Tongue (tissue), 3 donors: ENCODE measurements at places on chromosomes 11 and 22.
A peak's percentile ranks its signal among the peaks of the same experiment; 100 is the strongest.

GRCh38 chr11:43737201-43737590, 56.7 kb downstream of the HSD17B12 start:
- no peak for DNase-seq

- DNase-seq, result no peak
These were observed 57.0 kb downstream of the PRMT3 start for GRCh38 chr11:20444535-20444934.

DNA sequence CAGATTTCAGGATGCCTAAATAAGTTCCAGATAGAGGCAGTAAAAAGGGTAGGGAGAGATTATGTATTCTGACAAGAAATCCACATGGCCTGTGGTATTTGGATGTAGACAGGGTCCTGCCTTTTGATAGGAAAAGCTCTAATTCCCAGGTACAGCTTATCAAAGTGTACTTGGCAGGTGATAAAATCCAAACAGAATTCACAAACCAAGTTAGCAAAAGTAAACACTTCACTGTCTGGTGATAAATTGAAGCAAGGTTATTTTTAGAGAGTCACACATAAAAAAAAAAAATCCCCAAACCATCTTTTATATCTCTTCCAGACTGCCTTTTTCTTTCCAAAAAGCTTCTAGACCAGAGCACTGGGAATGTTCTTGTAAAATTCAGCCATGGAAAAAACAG, 5.7 kb downstream of the CBLIF start:
- DNase-seq, result no peak

DNA sequence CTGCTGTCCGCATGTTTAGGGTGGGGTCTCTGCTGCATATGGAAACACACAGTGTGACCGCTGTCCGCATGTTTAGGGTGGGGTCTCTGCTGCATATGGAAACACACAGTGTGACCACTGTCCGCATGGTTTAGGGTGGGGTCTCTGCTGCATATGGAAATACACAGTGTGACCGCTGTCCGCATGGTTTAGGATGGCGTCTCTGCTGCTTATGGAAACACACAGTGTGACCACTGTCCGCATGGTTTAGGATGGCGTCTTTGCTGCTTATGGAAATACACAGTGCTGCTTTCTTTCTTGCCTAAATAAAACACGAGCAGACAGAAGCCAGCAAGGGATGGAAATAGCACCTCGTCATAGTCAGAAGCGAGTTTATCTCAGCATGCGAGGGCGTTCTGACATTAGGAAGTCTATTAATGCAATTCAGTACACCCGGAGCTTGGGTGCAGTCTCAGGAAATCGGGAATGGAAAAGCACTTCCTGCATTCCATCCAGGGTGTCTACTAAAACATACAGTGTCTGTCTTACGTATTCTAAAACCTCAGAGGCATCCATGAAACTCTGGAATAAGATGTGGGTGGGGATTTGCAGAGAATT, 32.6 kb upstream of the TOLLIP start:
- DNase-seq, result no peak

GRCh38 chr22:47738472-47739013, 976.1 kb downstream of the TBC1D22A start:
- no peak for DNase-seq

GRCh38 chr22:31179345-31179744, 19.4 kb downstream of the RNF185 start:
- DNase-seq, result peak; percentile 69

DNA sequence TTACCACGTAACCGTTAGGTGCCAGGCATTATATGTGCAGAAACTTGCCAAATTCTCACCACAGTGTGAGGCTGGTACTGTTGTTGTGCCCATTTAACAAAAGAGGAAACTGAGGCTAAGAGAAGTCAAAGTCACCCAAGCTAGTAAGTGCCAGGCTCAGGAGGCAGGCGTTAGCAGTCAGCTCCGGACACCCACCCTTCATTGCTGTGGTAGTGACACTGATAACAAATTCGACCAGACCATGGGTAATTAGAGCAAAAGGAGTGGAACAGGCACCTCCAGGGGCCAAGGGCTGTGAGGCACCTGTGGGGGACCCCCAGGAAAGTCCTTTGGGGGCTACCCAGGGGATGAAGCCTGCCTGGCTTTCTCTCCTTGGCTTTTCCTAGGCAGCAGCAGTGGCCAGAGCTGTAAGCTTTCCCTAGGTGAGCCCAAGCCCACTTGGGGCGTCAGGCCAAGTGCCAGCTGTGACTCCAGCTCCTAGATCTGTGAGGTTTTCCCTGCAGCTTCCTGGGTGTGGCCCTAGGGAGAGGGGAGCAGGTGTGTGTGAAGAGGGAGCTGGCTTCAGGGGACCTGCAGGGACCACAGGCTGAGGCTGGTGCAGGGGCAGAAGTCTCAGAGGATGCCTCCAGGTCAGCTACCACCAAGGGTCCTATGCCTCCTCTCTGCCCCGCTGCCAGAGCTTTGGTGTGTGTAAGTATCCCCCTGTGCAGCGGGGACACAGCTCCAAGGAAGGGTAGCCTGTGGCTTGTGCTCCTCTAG, 19.7 kb upstream of the ALX4 start:
- DNase-seq, result no peak

GRCh38 chr11:70204466-70204799, 1.3 kb downstream of the FADD start:
- DNase-seq, result no peak

- no peak for DNase-seq
These were observed 1.4 kb downstream of the PCSK7 start for GRCh38 chr11:117230286-117230961.

- no peak for DNase-seq
These were observed 51.5 kb upstream of the HORMAD2 start for GRCh38 chr22:30028731-30029130.
